Activated naive CD4-positive, alpha-beta T cell (primary cell): ENCODE measurements at places on chromosomes 2 and 18.

GRCh38 chr2:26745609-26746327 lies 18.3 kb upstream of the SLC35F6 start:
- DNase-seq, result peak; percentile 73

DNA sequence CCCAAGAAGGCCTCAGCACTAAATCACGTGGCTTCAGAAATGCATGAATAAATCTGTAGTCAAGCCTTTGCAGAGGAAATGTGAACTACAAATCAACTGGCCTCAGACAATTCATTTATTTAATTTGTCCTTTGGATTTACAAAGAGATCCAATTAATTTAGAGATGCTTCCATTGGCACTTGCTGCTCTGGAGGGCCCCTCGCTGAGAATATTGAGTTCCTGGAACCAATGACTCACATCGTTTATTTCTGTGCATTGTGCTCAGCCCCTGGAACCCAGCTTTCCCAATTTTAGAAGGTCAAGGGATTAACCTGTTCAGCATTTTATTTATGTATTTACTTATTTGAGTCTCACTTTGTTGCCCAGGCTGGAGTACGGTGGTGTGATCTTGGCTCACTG lies 47.2 kb upstream of the MGAT4A start:
- no peak for DNase-seq

DNA sequence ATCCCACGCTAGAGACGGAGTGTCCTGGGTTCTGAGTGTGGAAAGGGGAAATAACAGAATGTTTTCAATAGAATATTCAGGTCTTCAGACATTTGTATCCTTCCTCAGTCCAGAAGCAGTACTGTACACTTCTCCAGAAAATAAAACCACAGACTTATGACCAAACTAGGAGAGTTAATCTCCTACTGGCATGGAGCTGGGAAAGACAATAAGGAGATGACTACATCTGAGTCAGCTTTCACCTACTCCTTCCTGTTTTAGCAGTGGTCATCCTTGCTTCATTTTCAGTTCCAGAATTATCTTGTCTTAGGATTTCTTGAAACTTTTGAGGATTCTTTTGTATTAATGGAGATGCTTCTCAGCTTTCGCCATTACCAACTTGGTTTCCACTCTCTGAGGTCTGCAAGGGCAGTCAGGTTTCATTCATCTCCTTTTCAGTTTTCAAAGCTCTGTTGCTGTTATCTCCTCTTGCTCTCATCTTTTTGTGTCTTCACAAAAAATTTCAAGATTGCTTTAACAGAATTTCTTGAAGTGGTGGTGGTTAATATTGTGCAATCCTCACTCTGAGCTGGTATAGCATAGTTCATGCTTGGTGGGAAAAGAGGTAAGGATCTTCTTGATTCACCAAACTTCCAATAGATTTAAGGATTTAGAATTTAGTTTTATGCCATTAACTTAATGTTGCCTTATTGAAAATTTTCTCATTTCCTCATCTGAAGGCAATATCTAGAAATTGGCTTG lies 23.7 kb upstream of the NR4A2 start:
- no peak for DNase-seq

DNA sequence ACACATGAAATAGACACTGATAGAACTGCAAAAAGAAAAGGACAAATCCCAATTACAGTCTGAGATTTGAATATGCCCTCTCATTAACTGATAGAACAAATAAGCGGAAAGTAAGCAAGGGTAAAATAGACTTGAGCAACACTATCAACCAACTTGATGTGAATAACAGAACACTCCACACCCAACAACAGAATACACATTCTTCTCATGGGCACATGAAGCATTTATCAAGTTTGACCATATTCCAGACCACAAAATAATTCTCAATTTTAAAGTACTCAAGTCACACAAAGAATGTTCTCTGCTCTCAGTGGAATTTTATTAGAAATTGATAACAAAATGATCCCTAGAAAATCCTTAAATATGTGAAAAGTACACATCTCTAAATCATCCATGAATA lies 19.0 kb downstream of the ETAA1 start:
- no peak for DNase-seq

DNA sequence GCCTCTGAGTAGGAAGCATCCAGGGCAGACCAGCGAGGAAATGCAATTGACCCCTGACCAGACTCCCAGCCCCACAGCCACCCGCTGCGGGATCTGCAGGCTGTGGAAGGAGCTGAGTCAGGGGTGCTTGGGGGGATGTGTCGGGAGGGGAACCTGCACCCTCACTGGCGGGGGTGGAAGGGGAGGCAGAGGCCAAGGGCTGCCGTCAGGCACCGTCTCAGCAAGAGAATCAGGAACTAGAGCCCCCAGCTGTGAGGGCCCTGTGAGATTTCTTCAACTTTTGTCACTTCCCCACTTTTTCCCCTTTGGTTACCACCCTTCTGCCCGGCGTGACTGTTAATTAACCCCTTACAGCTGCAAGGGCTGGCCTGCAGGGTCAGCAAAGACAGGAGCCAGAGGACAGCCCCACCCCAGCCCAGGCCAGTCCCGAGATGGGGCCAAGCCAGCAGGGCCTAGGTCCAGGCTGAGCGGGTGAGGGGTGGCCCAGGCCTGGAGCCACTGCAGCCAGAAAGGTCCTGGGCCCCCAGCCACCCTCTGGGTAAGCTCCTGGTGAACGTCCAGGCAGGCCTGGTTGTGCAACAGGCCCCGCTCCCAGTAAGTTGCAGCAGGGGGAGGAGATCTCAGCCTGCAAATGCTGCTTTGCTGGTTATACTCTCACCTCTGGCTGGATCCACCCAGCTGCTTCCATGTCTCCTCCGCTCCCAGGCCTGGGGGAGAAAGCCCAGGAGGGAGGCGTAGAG lies 147.0 kb upstream of the ID2 start:
- DNase-seq, result no peak

DNA sequence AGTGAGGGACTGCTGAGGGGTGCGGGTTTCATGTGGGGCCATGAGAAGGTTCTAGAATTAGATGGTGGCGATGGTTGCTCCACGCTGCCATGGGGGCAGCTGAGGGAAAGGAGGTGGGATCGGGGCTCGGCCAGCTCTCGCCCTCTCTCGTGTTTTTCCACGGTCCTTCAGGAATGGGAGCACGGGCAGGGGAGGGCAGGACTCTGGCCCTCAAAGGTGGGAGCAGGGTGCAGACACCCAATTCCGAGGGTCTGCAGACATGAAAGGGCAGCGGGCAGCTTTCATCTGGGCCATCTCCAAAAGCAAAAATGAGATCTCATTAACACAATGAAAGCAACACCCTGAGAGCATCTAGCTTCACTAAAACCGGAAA lies 53.4 kb upstream of the SALL3 start:
- no peak for DNase-seq

GRCh38 chr18:58005011-58005410 lies 39.0 kb upstream of the NEDD4L start:
- DNase-seq, result no peak

GRCh38 chr2:234414596-234414995 lies 82.3 kb downstream of the ARL4C start:
- DNase-seq, result no peak

DNA sequence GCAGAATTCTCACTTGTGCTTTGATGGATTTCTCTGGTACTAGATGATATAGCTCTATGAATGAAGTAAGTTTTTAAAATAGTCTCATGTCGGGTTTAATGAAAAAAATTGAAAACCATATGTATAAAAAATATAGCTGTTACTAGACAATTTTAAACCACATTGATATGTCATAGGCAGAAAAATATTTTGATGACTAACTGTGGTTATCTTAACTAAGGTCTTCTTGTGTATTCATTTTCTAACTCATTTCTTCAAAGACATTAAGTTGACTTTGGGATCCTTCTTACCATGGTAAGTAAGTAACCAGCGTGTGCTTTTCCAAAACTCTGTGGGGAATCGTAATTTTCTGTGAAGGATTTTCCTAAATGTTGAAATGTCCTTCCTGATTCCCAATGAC lies 160.9 kb upstream of the COL3A1 start:
- DNase-seq, result no peak

GRCh38 chr2:139631966-139632365 lies 851.8 kb upstream of the NXPH2 start:
- no peak for DNase-seq

DNA sequence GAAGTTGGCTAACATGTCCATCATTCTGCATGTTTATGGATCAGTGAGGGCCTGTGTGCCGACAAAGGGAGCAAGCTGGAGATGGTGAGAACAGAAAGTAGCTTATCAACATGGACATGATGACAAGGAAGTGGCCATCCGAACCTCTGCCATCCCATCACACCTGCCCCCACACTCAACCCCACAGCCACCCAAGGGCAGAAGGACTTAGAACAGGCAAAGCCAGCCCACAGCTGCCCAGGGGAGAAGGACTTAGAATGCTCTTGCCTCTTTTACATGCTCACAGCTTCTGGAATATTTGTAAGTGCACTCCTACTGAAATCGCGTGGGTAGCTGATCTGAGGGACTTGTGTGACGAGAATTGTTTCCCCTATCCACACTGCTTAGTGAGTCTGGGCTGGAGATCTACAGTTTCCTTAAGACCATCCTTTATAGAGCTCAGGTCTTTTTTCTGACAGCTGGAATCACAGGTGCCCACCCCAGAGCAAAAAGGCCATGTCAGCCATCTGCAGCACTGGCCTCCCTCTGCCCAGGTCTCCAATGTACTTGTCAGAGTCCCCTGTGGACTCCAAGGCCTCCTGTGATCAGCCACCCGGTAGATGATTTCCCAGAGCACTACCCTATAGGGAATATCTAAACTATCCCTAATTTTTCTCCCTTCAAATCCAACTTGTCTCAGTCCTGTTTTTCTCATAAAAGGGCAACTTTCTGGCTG lies 154.1 kb downstream of the SMAD7 start:
- DNase-seq, result no peak

DNA sequence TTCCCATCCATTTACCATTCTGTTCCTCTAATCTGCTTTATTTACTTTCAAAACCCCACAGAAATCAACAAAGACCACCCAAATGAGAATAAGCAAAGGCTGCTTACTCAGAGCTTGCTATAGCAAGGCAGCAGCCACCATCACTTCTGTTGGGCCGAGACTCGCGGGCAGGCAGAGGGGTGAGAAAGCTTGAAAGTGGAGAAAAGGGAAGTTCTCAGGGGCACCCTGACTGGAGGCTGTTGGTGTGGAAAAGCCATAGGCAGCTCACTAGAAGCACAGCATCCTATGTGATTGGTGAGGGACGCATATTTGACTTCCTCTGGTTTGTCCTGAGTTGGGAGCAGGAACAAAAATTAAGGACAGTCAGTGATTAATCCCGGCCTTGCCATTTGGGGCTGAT lies 269.7 kb upstream of the THSD7B start:
- no peak for DNase-seq

DNA sequence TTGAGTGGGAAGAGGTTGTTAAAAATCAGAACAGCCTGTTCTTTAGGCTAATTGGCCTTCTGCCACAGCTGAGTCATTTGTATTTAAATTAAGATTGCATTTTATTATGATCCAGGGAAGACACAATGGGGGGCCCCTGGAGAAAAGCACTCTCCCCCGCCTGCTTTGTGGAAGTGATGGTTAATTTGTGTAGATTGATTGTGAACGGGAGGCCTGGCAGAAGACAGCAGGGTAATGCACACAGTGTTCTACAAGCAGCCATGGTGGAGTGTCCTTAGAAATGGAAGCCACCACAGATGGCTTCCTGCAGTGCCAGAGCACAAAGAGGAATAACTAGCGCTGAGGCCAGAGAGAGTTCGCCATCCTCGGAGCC lies 19.6 kb downstream of the RAMP1 start:
- no peak for DNase-seq

DNA sequence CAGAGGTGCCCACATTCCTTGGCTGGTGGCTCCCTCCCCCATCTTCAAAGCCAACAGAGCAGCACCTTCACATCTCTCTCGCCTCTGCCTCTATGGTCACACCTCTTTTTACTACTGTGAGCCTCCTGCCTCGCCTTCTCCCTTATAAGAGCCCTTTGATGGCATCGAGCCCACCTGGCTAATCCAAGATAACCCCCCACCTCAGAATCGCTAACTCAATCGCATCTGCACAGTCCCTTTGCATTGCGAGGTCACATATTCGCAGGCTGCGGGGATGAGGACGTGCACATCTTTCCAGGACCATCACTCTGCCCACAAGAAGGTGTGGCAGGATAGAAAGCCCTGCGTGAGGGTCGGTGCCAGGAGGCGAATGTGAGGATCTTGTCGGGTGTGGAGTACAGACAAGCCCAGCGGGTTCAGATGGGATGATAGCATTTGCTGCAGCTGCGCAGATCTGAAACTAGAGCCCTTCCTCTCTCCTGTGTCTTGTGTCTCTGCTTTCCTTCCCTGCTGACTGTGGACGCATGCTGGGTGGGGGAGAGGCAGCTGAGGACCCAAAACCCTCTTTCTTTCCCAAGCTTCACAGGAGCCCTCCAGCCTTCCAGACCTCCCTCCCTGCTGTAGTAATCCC lies 148.3 kb upstream of the HDAC4 start:
- DNase-seq, result no peak

GRCh38 chr2:213247566-213247965 lies 36.7 kb upstream of the SPAG16 start:
- DNase-seq, result no peak

- no peak for DNase-seq
These were observed 263.4 kb downstream of the AGAP1 start for GRCh38 chr2:235757212-235757611.

- DNase-seq, result no peak
These were observed 20.5 kb upstream of the LRPPRC start for GRCh38 chr2:44016282-44016681.

- no peak for DNase-seq
These were observed 412.8 kb downstream of the CMPK2 start for GRCh38 chr2:6452702-6453481.

DNA sequence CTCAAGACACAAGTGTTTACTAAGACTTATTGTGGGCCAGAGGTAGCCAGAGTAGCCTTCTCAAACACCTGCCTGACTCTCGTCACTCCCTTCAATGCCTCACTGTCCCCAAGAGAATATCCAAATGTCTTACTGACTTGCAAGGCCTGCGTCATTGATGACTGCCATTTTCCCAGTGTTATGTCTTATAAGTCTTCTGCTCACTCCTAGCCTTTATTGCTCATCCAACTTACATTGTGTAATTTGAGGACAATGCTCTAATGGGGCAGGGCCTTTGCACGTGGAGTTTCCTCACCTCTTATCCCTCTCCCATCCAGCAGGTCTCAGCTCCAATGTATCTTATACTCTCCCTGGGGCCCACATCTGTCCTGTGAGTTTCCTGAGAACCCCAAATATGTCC lies 10.1 kb upstream of the CD226 start:
- DNase-seq, result no peak

DNA sequence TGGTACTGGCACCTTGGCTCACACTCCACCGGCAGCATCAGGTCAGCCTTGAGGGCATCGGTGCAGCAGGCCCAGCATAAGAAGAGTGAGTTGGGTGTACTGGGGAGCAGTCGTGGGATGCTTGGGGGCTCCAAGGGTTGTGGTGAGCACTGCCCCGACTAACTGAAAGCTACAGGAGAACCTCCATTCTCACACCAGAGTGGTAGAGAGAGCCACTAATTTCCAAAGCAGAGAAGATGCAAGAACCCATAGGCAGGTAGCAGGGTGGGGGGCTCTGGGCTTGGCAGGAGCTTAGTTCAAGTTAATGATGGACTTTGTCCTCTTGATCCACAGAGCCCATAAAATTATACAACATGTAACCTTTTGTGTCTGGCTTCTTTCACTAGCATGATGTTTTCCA lies 148.0 kb upstream of the SMAD2 start:
- DNase-seq, result no peak

GRCh38 chr2:172329416-172329773 lies 98.0 kb upstream of the ITGA6 start:
- no peak for DNase-seq
